Fibroblast of skin of scalp (primary cell): ENCODE measurements at places on chromosomes 4 and X.

DNA sequence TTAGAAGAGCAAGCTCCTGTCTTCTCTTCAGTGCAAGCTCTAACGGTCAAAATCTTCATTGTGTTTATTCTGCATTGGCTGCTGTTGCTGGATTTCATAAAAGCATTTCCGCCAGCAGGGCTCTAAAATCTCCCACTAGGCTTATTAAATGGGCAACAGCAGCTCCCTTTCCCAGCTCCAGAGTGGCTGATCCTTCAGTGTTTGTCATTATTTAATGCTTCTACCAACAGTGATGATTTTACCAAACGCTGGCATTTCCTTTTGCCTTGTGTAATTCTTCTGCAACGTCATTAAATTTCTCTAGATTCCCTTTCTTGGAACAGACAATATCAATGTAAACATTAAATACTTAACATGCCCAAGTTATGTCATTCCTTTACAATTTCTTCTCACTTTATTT lies 20.1 kb downstream of the SLC7A11 start:
- peak; percentile 96 for DNase-seq

- DNase-seq = no peak
These were observed 56.2 kb downstream of the LRRC66 start for GRCh38 chr4:51963841-51964517.

DNA sequence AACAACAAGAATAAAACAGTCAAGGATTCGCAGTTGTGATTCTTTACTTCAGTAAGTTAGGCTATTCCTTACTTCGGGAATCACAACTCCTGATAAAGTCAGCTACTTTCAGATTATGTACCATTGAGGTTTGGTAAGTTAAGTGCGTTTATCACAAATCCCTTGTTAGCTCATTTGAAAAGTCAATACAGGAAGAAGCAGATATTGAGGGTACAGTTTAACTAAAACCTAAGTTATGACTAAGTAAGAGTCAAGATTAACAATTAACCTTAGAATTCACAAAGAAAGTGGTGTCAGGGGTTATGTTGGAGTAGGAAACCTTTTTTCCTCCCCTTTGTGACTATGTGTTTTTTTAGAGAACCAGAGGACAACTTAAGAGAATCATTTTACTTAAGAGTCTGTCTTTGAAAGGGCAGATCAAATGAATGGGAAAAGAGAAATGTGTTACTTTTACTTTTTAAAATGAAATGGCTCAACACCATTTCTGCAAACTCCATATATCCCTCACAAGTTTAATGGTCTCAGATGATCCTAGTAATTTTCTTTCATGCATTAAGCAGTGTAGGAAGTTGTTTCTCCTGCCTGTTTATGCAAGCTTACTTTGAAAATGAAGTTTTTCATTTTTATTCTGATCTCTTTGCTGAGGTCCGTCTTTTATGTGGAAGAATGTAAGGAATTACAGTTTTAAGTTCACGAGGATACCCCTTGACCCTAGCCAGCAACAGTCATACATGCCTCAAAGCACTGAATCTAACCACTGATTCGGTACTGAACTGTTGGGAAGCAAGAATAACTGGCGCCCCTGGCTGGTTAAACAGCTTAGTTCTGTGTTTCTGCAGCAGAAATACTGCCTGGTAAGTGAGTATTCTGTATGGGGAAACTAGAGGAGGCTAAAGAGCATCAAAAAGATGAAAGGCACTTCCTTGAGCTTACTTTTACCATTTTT lies 211.7 kb downstream of the SLC4A4 start:
- DNase-seq = peak; percentile 56

GRCh38 chr4:185932491-185932890 lies 120.5 kb upstream of the SORBS2 start:
- DNase-seq = peak; percentile 85

DNA sequence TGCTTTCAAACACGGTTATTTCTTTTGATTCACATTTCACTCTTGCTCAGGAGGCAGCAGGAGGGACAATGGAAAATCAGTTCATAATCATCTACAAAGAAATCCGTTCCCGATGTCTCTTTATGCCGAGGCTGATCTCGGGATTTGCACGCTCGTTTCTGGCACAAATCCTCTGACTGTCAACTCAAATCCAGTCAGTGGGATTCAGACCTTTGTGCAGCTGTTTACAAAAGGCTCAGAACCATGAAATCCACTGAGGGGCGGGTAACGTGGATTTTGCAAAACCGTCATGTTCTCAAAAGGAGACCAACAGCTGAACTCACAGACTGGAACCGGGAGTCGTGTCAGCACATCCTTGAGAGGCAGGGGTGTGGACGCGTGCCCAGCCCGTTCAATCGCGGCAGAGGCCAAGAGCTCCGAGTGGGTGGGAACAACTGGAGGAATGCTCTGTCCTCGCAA lies 46.4 kb downstream of the ACOX3 start:
- DNase-seq = peak; percentile 43

DNA sequence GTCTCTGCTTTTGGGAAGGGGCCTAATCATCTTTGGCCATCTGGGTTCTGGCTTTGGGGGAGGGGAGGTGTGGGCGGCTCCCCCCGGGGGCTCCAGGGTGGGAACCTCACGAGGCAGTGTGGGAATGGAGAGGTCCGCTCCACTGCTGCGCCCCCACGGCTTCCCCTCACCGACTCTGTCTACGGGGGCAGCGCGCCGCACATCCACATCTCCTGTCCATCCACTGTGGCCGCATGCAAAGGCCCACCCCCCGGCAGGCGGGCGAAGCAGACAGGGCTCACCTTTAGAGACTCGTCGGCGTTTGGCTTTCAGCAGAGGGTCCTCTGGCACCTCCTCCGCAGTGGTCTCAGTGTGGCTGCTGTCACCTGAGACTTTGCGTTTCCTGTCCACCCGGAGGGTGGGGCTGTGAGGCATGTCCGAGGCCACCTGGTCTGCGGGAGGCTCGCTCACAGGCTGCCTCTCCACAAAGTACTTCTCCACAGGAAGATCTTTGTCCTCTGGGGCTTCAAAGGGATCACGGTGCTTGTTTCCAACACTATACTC lies 33.6 kb downstream of the BCOR start:
- no peak for DNase-seq

DNA sequence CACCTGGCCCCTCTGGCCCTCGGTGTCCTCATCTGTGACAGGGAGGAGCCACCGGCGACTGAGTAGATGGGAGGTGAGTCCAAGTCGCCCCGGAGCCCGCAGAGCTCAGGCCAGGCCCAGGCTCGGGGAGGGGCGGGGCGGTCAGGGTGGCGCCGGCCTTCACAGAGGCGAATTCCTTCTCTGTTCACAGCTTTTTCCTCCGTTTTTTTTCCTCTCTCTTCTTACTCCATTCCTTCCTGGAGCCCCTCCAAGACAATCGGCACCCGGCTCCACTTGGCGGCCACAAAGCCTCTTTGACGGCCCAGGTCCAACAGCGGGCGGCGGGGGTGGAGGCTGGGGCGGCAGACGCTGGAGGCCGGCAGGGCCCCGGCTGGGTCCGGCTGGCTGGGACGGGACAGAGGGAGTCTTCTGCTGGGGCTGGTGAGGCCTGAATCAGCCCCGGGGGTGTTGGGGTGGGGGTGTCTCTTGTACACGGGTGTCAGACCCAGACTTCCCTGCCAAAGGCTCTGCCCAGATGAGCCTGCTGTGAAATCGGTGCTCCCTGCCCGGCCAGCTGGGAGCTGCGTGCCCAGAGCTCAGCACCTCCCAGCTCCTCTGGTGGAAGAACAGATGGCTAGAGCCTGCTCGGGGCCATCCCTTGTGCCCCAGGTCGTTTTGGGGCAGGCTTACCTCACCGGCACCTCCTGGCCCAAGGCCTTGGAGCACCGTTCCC lies 22.6 kb downstream of the FGFRL1 start:
- DNase-seq = peak; percentile 47

- no peak for DNase-seq
These were observed 45.7 kb downstream of the BEND2 start for GRCh38 chrX:18174971-18175370.

GRCh38 chr4:57249083-57249482 lies 138.9 kb upstream of the IGFBP7 start:
- DNase-seq = no peak

- DNase-seq = no peak
These were observed 534.4 kb downstream of the MID1IP1 start for GRCh38 chrX:39335513-39336235.

DNA sequence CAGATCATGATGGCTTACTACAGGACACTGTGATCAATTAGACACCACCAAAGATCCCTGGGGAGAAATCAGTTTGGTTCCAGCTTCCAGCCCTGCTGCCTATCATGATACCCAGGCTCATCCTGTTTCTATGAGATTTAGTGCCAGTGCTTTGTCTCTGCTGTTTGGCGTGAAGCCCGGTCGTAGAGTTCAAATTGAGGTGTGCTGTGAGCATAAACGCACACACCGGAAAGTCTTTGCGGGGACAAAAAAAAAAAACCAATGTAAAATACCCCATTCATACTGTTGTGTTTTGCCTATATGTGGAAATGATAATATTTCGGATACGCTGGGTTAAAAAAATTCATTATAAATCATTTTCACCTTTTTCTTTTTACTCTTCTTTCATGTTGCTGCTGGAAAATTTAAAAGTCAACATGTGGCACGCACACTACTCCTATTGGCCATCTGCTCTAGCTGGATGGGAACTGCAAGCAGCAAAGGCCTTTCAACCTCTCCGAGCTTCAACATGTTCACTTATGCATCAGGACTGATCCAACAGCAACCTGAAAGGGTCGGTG lies 607 bp upstream of the DKC1 start:
- no peak for DNase-seq

GRCh38 chr4:6201580-6202091 lies 1.3 kb upstream of the JAKMIP1 start:
- DNase-seq = no peak

- peak; percentile 61 for DNase-seq
These were observed 14.7 kb upstream of the CBR4 start for GRCh38 chr4:169024762-169025161.

GRCh38 chrX:46788902-46789301 lies 30.0 kb upstream of the SLC9A7 start:
- DNase-seq = peak; percentile 61

DNA sequence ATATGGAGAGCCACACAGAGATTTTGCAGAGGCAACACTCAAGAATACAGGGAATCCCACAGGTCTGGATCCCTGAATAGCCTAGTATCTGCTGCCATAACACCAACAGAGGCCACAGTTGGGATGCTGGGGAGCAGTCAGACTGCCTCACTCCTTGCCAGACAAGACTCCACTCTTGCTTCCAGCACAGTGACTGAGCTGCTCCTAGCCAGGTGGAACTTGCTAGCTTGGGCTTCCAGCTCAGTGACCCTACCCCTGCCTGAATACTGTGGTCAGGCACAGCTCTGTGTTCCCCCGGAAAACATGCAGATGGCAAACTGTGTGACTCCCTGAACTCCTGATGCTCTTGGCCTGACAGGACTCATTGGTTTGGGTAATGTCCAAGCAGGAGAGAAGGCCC lies 251.8 kb downstream of the KCTD8 start:
- DNase-seq = no peak

GRCh38 chrX:110419512-110419911 lies 60.9 kb downstream of the RTL9 start:
- no peak for DNase-seq

GRCh38 chrX:9339603-9340491 lies 125.0 kb upstream of the TBL1X start:
- peak; percentile 26 for DNase-seq

DNA sequence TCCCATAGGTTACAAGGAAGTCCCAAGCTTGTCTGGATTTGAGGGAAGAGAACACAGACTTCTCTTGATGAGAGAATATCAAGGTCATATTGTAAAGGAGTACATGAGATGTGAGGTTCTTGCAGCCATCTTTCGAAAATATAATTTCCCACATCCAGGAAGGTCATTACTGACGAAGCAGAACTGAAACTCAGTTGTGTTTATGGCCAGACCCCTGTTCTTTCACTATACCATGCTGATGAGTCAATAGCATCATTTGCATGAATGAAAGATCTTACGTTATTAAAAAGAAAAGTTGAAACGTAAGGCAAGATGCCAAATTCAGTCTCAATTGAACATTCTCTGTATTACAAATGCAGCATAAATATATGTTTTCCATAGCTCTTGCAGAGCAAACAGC lies 14.2 kb upstream of the CCDC149 start:
- DNase-seq = no peak

- DNase-seq = peak; percentile 88
These were observed 623.8 kb upstream of the DIPK2B start for GRCh38 chrX:45824471-45824870.
